ENCODE measurements at places on chromosomes 12 and 14.

GRCh38 chr12:75978677-75979076 lies 52.9 kb downstream of the PHLDA1 start:
- DNase-seq, result no peak

GRCh38 chr12:117684471-117684870 lies 284.3 kb downstream of the KSR2 start:
- DNase-seq, result no peak

DNA sequence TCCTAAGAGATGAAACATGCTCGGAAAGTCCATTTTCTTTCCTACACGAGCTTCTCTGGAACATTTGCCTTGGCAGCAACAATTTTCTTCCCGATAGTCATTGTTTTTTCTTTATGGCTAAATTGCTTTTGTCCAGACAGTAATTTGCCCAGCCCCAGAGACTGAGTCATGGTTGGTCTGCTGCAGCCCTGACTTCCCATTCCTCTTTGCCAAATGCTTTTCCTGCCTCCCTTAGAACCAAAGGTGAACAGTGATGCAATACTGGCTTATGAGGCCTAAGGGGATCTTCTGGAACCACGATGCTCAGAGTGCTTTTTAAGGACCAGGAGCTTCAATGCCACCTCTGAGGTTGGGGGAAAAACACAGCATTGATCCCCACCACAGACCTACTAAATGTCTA lies 1599.6 kb upstream of the TMEM132C start:
- DNase-seq, result no peak

DNA sequence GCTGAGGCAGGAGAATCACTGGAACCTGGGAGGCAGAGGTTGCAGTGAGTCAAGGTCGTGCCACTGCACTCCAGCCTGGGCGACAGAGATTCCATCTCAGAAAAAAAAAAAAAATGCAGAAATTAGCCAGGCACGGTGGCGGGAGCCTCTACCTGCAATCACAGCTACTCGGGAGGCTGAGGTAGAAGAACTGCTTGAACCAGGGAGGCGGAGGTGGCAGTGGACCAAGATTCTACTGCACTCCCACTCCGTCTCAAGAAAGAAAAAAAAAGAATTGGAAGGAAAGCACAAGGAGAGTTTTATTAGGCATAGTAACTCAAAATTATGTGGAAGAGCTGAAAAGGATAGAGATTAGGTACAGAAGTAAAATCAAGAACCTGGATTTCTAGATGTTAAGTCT lies 20.8 kb upstream of the AMHR2 start:
- no peak for DNase-seq

DNA sequence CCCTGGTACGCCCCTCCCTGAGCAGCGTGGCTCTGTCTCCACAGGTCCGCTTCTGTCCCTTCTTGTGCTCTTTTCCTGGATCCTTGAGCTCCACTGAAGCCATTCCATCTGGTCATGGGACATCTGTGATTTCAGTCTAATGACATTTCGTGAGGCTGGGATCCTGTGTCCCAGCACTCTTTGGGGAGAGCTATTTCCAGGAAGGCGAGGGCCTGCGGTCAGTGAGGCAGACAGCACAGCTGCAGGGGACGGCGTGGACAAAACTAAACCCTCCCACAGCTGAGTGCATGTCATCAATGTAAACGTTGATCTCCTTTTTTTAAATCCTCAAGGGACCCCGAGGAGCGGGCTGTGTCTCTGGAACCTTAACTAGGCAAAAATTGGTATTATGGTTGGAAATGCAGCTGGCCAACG lies 127.7 kb downstream of the DACT1 start:
- no peak for DNase-seq

GRCh38 chr14:34699873-34700621 lies 14.3 kb downstream of the CFL2 start:
- DNase-seq, result no peak

- DNase-seq, result no peak
Measured at GRCh38 chr14:68208218-68208617, 388.6 kb downstream of the RAD51B start.

DNA sequence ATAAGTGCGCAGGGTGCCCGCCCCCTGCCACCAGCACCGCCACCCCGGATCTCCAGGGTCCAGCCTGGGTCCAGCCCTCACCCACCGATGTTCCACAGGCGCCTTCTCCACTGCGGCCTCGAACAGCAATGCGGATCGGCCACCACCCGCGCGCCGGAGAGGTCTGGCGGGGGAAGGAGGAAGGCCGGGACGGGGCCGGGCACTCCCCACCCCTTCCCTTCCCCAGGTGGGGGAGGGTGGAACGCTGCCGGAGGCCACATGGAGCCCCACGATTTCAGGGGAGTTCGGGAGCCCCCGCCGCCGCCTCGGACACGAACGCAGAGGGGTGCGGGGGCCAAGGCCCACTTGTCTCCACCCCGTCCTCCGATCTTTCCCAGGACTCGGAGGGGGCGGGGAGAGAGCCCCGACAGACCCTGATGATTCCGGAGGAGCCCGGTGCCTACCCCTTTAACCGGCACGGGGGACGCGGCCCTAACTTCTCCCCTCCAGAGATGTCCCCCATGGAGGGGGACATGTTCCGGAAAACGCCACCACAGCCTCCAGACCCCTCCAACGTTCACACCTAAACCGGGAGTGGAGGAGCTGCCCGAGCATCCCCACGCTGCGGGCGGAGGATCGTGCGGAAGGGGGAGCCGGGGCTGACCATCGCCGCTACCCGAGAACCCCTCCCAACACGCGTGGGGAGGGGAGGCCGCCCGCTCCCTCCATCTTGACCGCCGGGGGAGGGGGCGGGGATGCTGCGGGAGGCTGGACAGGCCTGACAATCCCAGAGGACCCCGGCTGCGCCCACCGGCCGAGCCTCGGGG lies 1.1 kb downstream of the ATXN2 start:
- peak; percentile 6 for DNase-seq

DNA sequence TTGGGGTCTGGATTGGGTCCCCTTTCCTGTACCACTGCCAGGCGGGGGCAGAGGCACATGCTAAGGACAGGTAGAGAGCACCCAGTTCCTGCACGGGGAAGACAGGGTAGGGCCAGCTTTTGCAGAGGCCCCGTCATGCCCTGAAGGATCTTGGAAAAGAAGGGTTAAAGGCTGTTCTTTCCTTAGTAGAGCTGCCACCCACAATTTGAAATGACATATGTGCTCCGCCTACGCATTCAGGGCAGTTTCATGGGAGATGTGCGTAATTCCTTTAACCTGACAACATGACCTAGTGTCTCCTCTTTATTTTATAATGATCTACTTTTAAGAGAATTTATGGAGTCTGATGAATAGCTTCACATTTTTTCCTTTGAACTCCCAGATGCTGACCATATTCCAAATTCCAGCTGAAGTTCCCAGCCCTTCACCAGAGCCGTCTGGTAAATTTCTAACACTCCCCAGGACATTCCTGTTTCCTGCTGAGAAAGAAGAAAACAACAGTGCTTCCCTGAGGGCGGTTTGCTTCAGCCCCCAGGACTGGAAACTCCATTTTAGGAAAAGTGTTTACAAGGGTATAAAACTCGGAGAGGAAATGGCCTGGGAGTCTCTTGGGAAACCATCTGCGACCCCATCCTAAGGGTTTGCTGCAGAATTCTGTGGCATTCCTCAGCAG lies 58.9 kb upstream of the PLEKHG3 start:
- no peak for DNase-seq

DNA sequence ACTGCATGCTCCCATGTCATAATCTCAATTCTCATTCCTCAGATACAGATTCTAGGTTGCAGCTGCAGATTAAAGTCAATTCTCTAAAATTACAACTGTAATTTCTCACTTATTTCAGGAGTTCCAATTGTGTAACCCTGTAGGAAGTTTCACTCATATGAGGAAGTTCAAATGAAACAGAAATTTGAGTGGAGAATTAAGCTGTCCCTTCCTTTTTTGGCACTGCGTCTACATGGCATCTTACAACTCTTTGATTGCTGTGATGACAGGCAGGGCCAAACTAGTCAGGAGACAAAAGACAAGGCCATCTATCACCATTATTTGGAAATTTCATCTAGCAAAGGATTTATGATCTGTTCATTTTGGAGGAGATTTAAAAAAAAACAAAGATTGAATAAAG lies 13.3 kb upstream of the GRIP1 start:
- DNase-seq, result no peak

- DNase-seq, result no peak
Measured at GRCh38 chr14:65424531-65424930, 12.0 kb downstream of the FUT8 start.

GRCh38 chr14:103436533-103436932 lies 51.3 kb downstream of the MARK3 start:
- DNase-seq, result no peak

GRCh38 chr12:115835445-115835844 lies 442.0 kb downstream of the MED13L start:
- no peak for DNase-seq

- DNase-seq, result no peak
Measured at GRCh38 chr14:23694085-23694948, 58.2 kb downstream of the DHRS2 start.

Data from KG1 (cell line).